ENCODE measurements at places on chromosomes 2 and 18.

GRCh38 chr2:84900971-84901370 is 4.5 kb upstream of the TMSB10 start:
- no peak for DNase-seq

DNA sequence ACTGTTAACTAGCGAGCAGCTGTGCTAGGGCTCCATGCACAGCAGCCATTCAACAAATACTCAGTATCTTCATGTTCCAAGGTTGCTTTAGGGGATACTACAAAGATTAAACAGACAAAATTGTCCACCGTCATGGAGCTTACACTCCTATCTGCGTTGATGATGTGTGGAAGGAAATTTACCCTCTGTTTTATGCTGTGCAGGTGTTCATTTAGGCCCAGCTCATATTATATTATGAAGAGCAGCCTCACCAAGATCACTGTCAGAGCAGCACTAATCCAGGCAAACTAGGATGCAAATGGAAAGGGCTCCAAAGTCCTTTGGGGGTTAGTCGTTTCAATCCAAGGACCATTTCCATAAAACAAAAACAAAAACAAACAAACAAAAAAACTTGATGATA is 13.4 kb upstream of the WIPF1 start:
- no peak for DNase-seq

DNA sequence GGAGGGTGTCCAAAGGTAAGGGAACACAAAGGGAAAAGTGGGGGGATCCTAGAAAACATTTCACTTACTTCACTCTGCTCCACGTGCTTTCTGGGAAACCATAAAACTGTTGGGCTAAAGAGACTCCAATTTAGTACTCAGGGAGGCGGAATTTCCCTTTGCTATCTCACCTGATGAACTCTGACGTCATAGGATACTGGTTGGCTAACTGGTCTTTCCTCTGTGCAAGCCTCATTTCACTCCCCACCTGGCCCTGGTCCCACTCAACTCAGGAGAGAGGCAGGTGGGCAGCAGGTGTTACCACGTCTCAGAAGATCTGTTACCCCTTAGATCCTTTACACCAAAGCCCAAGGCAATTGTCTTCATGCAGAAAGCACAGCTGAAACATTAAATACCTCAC is 51.8 kb upstream of the PMAIP1 start:
- no peak for DNase-seq

GRCh38 chr2:16738361-16739225 is 73.0 kb upstream of the CYRIA start:
- DNase-seq: no peak
